Stimulated activated CD4-positive, alpha-beta T cell treated with anti-CD3 and anti-CD28 coated beads, Interleukin-1b, Interleukin-23, amount 100 ng/mL, for 24 hours (primary cell): ENCODE measurements at places on chromosomes 3 and 15.

- DNase-seq, result no peak
Observed at GRCh38 chr3:173897631-173898030, 500.1 kb downstream of the NLGN1 start.

- no peak for DNase-seq
Observed at GRCh38 chr3:155704771-155705559, 39.9 kb downstream of the PLCH1 start.

DNA sequence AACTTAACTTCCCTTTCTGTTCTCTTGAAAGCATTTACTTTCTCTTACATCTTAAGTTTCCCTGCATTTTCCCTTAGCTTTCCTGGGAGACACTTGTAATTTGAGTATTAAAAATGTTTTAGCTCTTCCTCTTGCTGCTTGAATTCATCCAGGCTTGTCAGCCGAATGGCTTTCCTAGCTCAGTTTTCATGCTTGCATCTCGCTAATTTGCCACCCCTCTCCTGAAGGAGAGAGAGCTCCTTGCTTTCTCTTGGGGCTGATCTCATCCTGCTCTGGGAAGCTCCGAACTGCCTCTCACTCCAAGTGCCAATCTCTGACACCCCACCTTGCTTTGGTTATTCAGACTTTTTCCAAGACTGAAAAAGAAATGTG, 374.6 kb upstream of the TBL1XR1 start:
- no peak for DNase-seq

- no peak for DNase-seq
Observed at GRCh38 chr3:32335365-32336112, 56.1 kb upstream of the CMTM7 start.

DNA sequence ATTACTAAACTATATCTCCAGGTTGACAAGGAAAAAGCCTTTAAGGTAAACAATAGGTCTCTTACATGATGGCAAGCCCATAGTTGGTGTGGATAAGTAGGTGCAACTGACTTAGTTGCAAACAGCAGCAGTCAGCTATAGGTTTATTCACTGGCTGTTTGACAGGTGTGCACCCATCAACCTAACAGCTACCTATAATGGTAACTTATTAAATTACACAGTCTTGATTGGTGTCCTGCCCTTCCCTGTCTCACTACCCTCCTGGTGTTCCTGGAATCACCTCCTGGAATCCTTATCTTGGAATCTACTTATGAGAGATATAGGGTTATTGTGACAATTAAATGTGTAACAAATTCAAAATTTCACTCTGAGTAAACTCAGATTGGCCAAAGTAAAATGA, 467.8 kb upstream of the UBE2E2 start:
- no peak for DNase-seq

GRCh38 chr15:80689716-80690115, 5.4 kb upstream of the ABHD17C start:
- no peak for DNase-seq

GRCh38 chr3:16290007-16290826, 25.2 kb downstream of the OXNAD1 start:
- no peak for DNase-seq

- no peak for DNase-seq
Observed at GRCh38 chr3:66452303-66453011, 48.4 kb downstream of the LRIG1 start.

- no peak for DNase-seq
Observed at GRCh38 chr3:196063971-196064370, 17.9 kb downstream of the TFRC start.

GRCh38 chr3:18087988-18088387, 337.2 kb downstream of the SATB1 start:
- no peak for DNase-seq

- no peak for DNase-seq
Observed at GRCh38 chr3:94176988-94177745, 114.3 kb downstream of the NSUN3 start.

GRCh38 chr15:75195766-75196241, 5.9 kb upstream of the C15orf39 start:
- no peak for DNase-seq

- DNase-seq, result no peak
Observed at GRCh38 chr3:176286476-176287085, 910.7 kb downstream of the TBL1XR1 start.

GRCh38 chr3:149475451-149476060, 1.1 kb downstream of the TM4SF4 start:
- DNase-seq, result no peak

- DNase-seq, result no peak
Observed at GRCh38 chr3:27641888-27642601, 80.1 kb downstream of the EOMES start.

DNA sequence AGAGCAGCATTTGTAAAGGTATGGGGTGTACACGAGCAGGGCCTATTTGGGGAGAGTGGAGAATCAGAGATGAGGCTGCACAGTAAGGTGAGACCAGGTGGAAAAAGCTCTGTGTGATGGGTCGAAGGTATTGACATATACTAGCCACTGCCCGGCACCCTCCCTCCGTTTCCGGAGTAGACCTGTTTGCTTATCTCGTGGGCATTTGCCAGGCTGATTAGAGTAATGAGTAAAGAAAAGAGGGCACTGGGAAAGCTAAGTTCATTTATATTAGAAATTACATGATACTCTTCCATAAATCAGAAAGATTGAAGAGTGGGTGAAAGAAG, 46.2 kb upstream of the ATG7 start:
- DNase-seq, result no peak

DNA sequence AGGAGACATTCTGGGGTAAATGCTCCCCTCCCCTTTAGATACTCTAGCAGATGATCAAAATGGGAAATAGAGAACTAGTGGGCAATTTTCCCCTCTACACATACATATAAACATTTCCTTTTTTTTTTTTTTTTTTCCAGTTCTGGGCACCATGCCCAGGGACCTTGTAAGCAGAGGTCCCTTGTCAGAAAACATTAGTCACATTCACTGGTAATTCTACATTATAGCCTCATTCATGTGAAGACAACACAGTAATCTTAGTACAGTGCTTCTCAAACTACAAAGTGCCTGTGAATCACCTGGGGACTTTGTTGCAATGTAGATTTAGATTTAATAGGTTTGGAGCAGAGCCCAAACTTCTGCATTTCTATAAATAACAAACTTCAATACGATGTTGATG, 60.1 kb upstream of the ACTC1 start:
- no peak for DNase-seq

DNA sequence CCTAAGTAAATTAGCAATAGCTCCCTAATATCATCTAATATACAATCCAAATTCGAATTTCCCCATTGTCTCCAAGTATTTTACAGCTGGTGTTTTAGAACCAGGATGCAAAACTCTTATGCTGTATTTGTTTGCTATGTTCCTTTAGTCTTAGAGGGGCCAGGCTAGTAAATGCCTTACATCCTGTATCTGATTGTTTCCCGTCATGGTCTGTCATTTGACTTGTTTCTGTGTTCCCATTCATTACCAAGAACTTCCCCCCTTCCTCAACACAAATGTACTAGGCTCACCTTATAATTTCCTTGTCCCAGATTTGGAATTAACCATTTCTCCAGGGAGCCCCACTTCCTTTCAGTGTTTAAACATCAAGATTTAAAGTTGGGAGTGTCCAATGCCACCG, 54.1 kb downstream of the ABTB1 start:
- no peak for DNase-seq

DNA sequence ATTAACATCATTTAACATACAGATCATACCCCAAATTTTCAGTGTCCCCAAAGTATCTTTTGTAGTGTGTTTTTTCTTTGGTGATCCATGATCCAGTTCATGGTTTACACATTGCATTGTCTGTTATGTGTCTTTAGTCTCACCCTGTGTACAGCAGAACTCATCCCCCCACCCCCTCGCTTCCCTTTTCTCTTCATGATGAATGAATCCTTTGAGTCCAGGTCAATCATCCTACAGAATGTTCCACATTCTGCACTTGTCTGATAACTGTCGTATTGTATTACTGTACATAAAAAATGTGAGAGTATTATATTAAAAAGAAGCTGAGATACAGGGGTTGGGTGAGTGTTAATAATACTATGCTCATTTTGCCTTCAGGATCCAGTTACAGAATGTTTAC, 14.6 kb upstream of the NIT2 start:
- DNase-seq, result no peak

DNA sequence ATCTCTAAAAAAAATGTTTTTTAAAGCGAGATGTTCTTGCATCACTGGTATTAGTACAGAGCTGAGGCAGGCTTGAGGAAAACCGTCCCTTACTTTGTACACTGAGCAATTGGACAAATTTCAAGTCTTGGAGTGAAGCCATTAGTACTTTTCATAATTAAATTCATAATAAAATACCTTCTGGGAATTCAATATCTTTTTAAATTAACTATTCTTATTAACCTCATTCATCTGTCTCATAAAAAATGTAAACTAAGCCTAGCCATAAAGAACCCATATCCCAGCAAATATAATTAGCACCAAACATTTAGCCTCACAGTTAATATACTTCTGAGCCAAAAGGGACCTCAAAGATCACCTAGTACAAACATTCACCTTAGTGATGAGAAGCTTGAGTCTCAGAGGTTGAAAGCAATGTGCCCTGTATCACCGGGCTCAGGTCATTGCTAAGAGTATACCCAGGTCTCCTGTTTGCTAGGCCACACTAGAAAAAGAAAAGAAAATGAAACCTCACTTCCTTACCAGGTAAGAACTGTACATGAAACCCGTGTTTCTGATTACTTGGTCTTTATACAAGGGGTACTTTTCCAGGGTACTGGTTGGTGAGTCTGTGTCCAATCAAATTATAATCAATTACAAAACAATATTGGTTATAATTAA, 192.5 kb downstream of the ADAMTS9 start:
- DNase-seq, result no peak

GRCh38 chr3:9000041-9000440, 36.8 kb upstream of the RAD18 start:
- no peak for DNase-seq

- DNase-seq, result no peak
Observed at GRCh38 chr3:113063126-113063894, 72.5 kb downstream of the GTPBP8 start.

DNA sequence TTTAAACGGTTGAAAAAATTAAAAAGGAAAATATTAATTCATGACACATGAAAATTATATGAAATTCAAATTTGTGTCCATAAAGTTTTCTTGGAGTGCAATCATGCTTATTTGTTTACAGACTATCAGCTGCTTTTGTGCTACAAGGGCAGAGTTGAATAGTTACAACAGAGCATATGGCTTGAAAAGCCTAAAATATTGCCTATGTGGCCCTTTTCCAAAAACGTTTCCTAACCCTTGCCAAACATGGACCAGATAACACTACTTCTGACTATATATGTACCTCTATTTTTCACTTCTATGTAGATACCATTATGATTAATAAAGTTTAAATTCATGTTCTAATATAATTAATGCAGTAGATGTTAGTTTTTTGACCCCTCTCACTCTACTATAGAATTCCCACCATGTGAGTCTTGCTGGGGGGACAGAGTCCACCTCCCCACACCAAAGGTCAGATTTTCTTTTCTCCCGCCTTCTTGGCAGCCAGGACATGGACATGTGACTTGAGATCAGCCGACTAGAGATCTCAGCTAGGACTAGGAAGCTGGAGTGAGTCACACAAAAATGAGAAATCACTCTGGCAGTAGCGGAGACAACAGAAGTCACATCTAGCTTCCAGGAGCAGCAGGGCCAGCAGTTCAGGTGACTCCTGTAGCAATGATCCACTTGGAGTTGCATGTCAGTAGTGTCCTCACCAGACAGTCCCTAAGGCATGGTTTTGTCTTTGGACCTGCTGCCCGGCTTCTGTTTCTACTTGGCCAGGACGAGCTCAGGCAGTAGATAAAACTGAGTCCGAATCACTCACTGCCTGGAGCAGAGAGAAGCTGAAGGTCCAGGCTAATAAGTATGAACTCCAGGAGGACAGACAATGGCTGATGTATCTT, 22.4 kb downstream of the CIAO2A start:
- DNase-seq, result no peak

DNA sequence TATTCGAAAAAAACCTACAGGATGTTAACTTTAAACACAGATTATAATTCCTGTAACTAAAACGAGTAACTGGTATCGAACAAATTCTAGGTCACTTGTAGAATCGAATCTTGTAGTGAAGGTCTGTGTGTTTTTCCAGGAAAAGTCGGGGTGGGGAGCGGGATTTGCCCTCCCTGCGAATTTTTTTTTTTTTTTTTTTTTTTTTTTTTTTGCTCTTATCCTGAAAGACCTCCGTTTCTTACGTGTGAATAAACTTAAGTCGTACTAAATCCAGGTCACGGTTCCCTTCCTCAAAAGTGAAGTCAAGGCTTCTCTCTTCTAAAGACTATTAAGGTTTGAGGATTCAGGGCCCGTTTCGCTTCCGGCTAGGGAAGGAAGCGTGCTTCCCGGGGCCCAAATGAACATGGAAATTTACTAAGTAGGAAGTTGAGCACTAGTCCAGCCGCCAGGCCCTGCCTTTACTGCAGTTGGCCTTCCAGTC, 770 bp downstream of the TBC1D5 start:
- no peak for DNase-seq

- no peak for DNase-seq
Observed at GRCh38 chr3:27166888-27167287, 202.3 kb downstream of the NEK10 start.

DNA sequence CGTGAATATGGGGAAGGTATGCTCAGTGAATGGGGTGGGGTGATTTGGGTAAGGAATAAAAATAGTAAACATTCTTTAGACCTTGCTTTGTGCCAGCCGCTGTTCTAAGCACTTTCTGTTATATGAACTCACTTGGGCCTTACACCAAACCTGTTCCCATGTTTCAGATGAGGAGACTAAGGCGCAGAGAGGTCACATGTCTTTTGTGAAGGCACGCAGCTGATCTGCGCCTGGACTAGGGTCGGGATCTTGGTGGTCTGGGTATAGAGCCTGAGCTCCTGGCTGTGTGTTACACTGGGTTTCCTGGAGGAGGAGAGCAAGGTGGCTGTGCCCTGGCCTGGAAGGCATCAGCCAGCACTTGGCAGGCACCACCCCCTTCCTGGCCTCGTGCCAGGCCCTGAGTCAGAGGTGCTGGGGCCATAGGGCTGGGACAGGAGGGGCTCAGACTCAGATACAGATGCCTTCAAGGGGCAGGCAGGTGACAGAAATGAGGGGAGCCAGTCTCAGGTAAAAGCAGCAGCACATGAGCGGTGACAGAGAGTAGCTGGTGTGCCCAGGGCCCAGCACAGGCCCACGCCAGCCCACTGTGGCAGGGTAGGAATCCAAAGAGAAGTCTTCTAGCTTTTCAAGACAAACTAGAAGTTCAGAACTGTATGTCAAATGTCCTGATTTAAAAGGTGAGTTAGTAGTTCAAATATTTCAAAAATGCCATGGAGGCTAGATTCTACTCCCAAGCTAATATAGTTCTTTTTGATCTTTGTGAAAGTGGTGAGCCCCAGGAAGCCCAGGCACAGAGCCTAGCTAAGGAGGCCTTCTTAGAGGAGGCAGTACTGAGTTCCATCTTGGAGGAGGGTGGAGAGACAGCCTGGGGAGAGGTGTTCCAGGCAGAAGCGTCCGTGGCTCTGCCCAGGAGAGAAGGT, 83.1 kb downstream of the DNAJB8 start:
- no peak for DNase-seq

- DNase-seq, result no peak
Observed at GRCh38 chr15:70308011-70308734, 210.5 kb upstream of the TLE3 start.

GRCh38 chr3:45599984-45600650, 5.6 kb downstream of the LIMD1 start:
- DNase-seq, result no peak
